ENCODE measurements at places on chromosomes 11 and 22. TPM values are rescaled to one million over a fixed set of nuclear protein-coding genes. Genes with fewer than 3 reads are reported as not detected.

P4HA3 gene
- total RNA-seq: 35.9 TPM

TSKU gene
- total RNA-seq: 14.1 TPM

ALDH3B2 gene
- total RNA-seq: not detected

SMTNL1 gene
- total RNA-seq: not detected

TNNT3 gene
- not detected for total RNA-seq

RPS6KB2 gene
- 38.9 TPM for total RNA-seq

CCDC188 gene
- total RNA-seq: 1.3 TPM

DNAL4 gene
- 21.4 TPM for total RNA-seq

SH3BP1 gene
- total RNA-seq: 5.7 TPM

GTSE1 gene
- total RNA-seq: 0.57 TPM

C22orf31 gene
- 0.14 TPM for total RNA-seq

SHISAL1 gene
- total RNA-seq: 17.5 TPM

OR5B21 gene
- total RNA-seq: 0.14 TPM

All from smooth muscle cell of bladder (primary cell).